ENCODE measurements at places on chromosomes 16 and 17. TPM values are rescaled to one million over a fixed set of nuclear protein-coding genes. Genes with fewer than 3 reads are reported as not detected.

The PRR29 gene
- total RNA-seq = 0.14 TPM

The OSGIN1 gene
- total RNA-seq = 5.9 TPM

The TK2 gene
- total RNA-seq = 41.1 TPM

The GCGR gene
- not detected for total RNA-seq

The ARSG gene
- 13.7 TPM for total RNA-seq

The SPNS1 gene
- total RNA-seq = 72.2 TPM

The RHBDF1 gene
- total RNA-seq = 71.1 TPM

The SOST gene
- not detected for total RNA-seq

The CPHXL2 gene
- total RNA-seq = not detected

The SCNN1B gene
- total RNA-seq = not detected

The GOT2 gene
- total RNA-seq = 45.5 TPM

The NOB1 gene
- 23.2 TPM for total RNA-seq

The HCFC1R1 gene
- 11.6 TPM for total RNA-seq

The SLC12A3 gene
- total RNA-seq = not detected

The TMEM114 gene
- not detected for total RNA-seq

The GJD3 gene
- total RNA-seq = 3.9 TPM
